ENCODE measurements at places on chromosomes 7 and 10.

DNA sequence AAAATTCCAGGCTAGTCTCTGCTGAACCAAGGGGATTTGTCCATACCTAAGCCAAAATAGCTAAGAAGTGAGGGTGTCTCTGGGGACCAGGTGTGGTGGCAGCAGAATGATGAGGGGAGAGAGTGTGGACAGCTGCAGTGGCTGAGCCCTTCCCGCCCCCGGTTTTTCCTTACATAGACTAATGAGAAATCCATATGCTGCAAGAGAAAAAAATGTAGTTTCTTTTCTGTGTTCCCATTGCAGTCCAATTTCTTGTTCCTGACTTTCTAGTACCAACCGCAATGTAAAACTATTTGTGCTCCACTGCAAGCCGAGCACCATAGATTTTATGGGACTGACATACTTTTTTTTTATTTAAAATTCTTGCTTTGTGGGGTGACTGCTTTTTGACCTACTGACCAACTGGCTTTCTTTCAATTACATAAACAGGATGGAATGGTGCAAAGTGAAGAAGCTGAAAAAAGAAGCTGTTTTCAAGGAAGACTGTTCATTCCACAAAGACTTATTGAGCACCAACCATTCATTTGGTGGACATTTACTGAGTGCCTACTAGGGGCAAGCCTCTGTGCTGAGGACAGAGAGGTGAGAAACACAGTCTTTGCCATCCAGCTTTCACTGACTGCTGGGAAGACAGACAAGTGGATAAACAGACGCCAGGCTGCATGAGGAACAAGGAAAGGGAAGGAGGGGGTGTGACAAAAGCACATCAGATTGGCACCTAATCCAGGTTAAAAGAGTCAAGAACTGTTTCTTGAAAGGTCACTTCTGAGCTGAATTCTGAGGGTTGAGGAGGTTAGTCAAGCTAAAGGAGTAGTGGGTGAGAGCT lies 9.8 kb downstream of the CEP41 start:
- no peak for DNase-seq

- DNase-seq: no peak
Observed at GRCh38 chr10:21144047-21144446, 246.9 kb upstream of the NEBL start.

DNA sequence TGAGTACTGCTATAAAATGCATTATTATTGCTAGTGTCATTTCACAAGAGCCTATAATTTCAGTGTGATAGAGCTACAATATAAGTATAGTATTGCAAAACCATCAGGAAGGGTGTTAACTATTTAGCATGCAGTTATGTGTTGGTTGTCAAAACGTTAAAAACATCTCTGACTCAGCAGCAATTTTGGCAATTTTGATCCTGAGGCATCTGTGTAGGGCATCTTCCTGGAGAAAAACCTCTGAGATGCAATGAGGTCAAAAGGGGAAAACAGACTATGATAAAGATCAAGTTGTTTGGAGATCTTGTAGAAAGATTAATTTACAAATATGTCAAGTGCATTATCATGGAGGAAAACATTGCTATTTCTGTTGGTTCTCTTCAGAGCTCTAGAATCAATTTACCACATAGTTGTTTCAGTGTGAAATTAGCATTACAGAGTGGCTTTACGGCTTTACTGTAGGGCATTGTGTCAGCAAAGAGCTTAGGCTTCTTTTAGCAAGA lies 5.3 kb downstream of the CFTR start:
- DNase-seq: no peak

- no peak for DNase-seq
Observed at GRCh38 chr7:20005081-20005480, 212.1 kb downstream of the MACC1 start.

GRCh38 chr7:27603813-27604212 lies 58.9 kb downstream of the HIBADH start:
- DNase-seq: no peak

DNA sequence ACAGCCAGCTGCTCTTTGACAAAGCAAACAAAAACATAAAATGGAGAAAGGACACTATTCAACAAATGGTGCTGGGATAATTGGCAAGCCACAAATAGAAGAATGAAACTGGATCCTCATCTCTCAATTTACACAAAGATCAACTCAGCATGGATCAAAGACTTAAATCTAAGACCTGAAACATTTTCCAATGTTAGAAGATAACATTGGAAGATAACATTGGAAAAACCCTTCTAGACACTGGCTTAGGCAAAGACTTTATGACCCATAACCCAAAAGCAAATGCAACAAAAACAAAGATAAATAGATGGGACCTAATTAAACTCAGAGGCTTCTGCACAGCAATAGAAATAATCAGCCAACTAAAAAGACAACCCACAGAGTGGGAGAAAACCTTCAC lies 425.7 kb upstream of the SEMA3D start:
- DNase-seq: no peak

GRCh38 chr7:67724435-67724834 lies 727.8 kb downstream of the TYW1 start:
- no peak for DNase-seq

DNA sequence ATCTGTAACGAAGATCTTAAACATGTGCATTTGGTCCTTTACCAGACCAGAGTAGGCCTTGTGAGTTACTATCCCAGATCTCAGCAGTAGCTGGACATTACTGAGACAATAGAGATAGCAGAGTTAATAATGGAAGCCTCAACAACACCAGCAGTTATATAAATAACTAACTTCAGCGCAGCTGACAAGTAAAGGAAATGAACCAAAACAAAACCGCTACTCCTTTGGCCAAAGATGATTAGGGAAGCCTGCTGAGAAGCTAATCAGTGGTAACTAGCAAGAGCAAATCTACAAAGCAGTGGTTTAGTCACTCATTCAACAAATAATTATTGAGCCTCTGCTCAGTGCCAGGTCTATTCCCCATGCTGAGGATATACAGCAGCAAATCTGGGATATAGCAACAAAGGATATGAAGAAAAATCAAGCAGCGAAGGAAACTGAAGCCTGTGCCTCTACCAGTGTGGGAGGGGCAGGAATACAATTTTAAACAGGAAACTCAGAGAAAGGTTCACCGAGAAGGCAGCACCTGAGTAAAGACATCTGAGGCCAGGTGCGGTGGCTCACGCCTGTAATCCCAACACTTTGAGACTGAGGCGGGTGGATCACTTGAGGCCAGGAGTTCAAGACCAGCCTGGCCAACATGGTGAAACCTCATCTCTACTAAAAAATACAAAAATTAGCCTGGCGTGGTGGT lies 103.6 kb downstream of the ELMO1 start:
- no peak for DNase-seq

- no peak for DNase-seq
Observed at GRCh38 chr7:100248483-100248882, 28.7 kb downstream of the PVRIG start.

DNA sequence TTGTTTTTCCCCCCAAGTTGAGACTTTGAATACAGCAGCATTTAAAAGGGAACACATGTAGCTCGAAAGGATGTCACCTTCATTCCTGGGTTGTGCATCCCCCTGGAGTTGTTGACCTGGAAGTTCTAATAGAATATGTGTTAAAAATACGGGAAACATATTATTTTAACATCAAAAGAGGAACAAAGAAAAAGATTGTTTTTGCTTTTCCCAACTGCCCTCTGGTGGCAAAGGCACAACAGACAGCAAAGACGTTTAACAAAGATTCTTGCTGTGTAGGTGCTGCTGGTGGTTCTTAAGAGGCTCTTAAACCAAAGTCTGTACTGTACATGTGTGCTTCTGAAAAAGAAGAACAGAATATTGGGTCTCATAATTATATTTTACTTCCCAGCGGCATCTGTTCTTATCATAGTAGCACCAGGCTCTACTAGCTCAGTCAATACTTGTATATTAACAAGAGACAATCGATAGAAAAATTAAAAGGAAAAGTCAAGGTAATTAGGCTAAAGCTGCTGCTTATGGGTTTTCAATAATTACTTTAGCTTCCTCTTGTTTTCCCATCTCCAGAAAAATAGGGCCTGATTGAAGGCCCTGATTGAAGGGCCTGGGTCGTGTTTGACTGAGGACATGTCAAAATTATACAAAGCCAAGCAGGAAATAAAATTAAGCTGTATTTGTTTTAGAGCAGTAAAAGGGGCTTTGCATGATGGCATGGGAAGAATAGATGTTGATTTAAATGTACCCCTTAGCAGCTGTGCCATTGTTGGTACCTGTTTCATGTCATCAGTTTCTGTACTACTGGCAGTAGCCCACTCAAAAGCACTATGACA lies 384.2 kb upstream of the LRGUK start:
- DNase-seq: no peak
